ENCODE measurements at places on chromosomes 12 and 14. TPM values are rescaled to one million over a fixed set of nuclear protein-coding genes. Genes with fewer than 3 reads are reported as not detected.

DNA sequence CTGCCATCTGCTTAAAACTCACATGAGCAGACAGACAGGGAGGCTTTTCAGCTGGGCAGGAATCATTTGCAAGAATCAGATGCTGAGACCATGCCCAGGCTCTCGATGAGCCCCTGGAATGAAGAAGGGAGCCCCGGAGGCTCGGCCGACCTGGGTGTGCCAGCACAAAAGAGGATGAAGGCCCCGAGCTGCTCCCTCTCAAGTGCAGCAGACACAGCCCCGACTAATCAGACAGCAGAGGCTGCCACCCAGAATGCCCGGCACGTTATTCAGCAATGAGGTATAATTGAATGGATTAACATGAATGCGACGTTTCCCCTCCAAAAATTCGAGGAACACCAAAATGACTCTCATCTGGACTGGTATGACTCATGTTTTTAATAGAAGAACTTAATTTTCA is 58.9 kb downstream of the BCL11B start:
- no peak for DNase-seq

DNA sequence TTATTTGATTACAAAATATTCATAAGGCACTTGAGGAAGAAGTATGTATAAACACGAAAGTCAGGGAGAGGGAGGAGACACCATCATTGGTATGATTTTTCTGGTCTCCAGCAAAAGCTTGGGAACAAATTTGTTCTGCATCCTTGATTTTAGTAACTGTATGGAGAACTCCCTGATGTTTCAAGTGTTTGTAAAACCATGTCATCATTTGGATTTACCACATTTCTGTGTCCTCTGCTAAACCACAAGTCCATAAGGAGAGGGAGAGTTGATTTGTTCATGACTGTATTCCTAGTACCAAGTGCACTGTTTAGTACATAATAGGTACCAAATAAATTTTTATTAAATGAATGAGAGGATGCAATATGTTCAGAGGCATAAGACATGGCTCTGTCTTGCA is 181.1 kb downstream of the BTG1 start:
- no peak for DNase-seq

DNA sequence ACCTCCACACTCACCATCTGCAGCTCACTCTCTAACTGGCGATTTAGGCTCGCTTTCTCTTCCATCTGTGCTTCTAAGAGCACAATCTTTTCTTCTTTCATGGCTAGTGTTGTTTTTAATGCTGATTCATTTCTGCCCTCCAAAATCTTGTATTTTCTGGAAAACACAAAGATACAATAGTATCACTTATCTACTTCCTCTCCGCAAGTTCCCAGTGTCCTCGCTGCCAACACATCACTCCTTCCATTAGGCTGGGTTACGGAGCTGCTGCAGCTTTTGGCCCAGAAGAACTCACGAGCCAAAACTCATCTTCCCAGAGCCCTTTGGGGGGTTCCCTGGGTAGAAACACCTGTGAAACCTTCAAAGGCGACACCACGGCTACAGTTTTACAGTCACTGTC is 63.8 kb upstream of the GPR68 start:
- DNase-seq = no peak

TMEM229B gene
- total RNA-seq = 23.9 TPM

- no peak for DNase-seq
Observed at GRCh38 chr12:115936997-115937916, 340.2 kb downstream of the MED13L start.

GRCh38 chr12:100345020-100345767 is 11.7 kb upstream of the SLC17A8 start:
- no peak for DNase-seq

DNA sequence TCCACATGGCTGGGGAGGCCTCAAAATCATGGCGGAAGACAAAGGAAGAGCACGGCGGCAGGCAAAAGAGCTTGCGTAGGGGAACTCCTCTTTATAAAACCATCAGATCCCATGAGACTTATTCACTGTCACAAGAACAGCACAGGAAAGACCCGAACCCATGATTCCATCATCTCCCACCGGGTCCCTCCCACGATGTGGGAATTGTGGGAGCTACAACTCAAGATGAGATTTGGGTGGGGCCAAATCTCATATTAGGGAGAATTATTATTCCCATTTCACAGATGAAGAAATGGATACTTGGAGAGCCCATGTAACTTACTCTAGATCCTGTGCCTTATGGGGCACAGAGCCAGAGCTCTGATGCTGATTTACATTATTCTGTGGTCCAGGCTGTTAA is 322.6 kb downstream of the PCNX1 start:
- DNase-seq = no peak

TPPP2 gene
- total RNA-seq = not detected

PLA2G1B gene
- 1.6 TPM for total RNA-seq

SERPINA3 gene
- total RNA-seq = 6.1 TPM

- no peak for DNase-seq
Observed at GRCh38 chr12:2283916-2284315, 231.1 kb downstream of the CACNA1C start.

DNA sequence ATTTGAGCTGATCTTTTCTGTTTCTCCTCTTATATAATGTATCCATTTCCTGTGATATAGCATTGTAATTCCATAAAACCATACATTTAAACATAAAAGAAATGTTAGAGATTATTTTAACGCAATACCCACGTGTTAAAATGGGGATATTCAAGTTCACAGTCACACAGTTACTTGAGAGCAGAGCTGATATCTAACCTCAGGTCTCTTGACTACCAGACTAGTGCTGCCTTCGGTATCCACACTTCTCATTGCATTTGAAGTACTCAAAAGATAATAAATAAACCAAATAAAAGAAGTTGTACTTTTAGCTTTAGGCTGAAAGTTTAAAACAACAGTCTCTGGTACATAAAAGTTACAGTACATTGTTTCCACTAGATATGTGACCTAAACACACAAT is 2.9 kb downstream of the CLECL1 start:
- DNase-seq = no peak

- DNase-seq = no peak
Observed at GRCh38 chr14:22897357-22897756, 14.3 kb downstream of the REM2 start.

GLT1D1 gene
- not detected for total RNA-seq

GRCh38 chr14:92688434-92689375 is 59.7 kb downstream of the LGMN start:
- DNase-seq = no peak

DNA sequence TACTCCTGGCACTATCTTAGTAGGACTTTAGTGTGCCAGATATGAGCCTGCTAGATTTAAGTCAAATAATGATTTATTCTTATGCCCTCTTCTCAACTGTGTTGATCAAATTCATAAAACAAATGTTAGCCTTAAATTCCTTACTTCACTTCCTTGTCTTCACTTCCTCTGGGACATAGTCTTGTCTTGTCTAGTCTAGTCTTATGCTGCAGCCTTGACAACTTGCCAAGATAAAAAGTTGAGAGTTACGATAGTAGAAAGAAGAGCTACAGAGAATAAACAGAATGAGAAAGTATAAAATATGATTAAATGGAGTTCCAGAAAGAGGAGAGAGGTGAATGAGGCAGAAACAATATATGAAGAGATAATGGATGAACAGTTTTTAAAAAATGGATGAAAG is 378.1 kb downstream of the DAD1 start:
- no peak for DNase-seq

GRCh38 chr14:100765991-100766390 is 39.3 kb downstream of the DLK1 start:
- DNase-seq = no peak

SALL2 gene
- 3.3 TPM for total RNA-seq

- DNase-seq = no peak
Observed at GRCh38 chr12:122747224-122748135, 5.1 kb upstream of the DENR start.

ASB2 gene
- 2.7 TPM for total RNA-seq

DNA sequence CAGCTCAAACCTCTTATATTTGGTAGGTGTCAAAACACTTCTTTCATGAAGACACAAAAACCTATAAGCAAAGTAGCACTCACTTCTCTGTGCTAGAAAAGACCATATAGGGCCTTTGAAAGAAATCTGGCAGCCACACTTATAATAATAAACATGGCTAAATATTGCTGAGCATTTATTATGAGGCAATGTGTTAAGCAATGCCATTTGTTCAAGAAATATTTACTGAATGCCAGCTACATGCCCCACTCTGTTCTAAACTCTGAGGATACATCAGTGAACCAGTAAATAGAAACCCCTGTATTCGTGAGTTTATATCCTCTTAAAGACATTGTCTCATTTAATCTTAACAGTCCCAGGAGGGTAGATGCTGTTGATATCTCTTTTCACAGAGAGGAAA is 52.0 kb downstream of the RNFT2 start:
- no peak for DNase-seq

CNOT2 gene
- 135 TPM for total RNA-seq
